ENCODE measurements at places on chromosomes 6 and 20.
A peak's percentile ranks its signal among the peaks of the same experiment; 100 is the strongest.

GRCh38 chr6:140538926-140539325 lies 1164.5 kb upstream of the CITED2 start:
- peak overlapping the region; percentile 69 for H3K27ac ChIP-seq
- H3K36me3 ChIP-seq, result no peaks in the 10 kb centered on the region
- DNase-seq, result no peak
- H3K4me3 ChIP-seq, result no peak overlapping the region
- no peaks in the 10 kb centered on the region for H3K27me3 ChIP-seq

- no peak for DNase-seq
- no peaks in the 10 kb centered on the region for H3K36me3 ChIP-seq
- H3K4me3 ChIP-seq, result no peak overlapping the region
- peak overlapping the region; percentile 26 for H3K27ac ChIP-seq
Observed at GRCh38 chr20:34561661-34562060, 3.1 kb downstream of the MAP1LC3A start.

DNA sequence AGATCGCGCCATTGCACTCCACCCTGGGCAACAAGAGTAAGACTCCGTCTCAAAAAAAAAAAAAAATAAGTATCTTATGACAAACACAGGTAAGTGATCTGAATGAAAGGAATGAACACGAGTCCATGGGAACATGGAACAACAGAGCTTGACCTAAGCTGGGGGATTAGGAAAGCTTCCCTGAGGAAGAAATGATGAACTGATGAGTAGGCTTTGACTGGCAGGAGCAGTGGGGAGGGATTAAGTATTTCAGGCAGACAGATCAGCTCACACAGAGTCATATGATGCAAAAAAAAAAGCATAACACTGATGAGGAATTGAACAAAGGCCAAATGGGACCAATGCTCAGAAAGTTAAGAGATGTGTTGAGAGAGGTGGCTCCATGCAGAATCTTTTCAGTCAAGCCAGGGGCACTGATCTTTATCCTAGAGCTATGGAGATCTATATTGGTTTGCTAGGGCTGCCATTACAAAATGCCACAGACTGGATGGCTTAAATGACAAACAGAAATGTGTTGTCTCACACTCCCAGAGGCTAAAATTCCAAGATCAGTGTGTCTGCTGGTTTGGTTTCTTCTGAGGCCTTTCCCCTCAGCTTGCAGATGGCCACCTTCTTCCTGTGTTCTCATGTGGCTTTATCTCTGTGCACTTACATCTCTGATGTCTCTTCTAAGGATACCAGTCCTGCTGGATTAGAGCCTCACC lies 85.6 kb downstream of the ANKRD6 start:
- H3K27me3 ChIP-seq, result no peaks in the 10 kb centered on the region
- H3K4me3 ChIP-seq, result no peak overlapping the region
- H3K36me3 ChIP-seq, result no peaks in the 10 kb centered on the region

- H3K4me1 ChIP-seq, result peaks cover 26% of the 10 kb centered on the region
- H3K27ac ChIP-seq, result peak overlapping the region; percentile 16
- H3K36me3 ChIP-seq, result no peaks in the 10 kb centered on the region
- H3K4me3 ChIP-seq, result no peak overlapping the region
Observed at GRCh38 chr6:121697921-121698320, 262.5 kb downstream of the GJA1 start.

- DNase-seq, result no peak
- peak overlapping the region; percentile 44 for H3K27ac ChIP-seq
- H3K4me1 ChIP-seq, result no peaks in the 10 kb centered on the region
- no peaks in the 10 kb centered on the region for H3K27me3 ChIP-seq
- H3K36me3 ChIP-seq, result no peaks in the 10 kb centered on the region
Observed at GRCh38 chr20:52047811-52048764, 143.5 kb downstream of the ZFP64 start.

DNA sequence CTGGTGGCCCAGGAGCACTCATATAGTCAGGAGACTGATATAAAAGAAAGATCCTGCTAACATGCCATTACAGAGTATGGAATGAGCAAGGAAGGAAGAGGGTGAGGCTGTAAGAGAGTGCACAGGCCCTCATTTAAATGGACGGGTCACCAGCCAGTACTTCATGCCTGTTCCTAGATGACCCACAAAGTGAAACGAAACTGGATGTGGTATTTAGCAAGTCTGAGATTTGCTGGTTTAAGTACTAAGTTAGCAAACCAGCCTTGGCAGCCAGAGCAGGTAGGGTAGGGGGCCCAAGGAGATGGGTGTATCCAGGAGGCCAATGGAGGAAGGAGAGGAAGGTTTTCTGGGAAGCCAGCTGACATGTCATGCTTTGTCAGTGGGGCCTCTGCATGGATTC lies 15.9 kb downstream of the NT5E start:
- DNase-seq, result no peak
- no peaks in the 10 kb centered on the region for H3K36me3 ChIP-seq
- no peak overlapping the region for H3K4me3 ChIP-seq
- no peaks in the 10 kb centered on the region for H3K27me3 ChIP-seq
- peaks cover 69% of the 10 kb centered on the region for H3K4me1 ChIP-seq

GRCh38 chr6:167148021-167148420 lies 9.8 kb downstream of the GPR31 start:
- H3K4me3 ChIP-seq, result no peak overlapping the region
- no peaks in the 10 kb centered on the region for H3K4me1 ChIP-seq
- no peaks in the 10 kb centered on the region for H3K27me3 ChIP-seq
- no peaks in the 10 kb centered on the region for H3K36me3 ChIP-seq
- H3K27ac ChIP-seq, result no peak overlapping the region

Measured in ascending aorta (tissue), 2 donors.